NAMALWA (cell line): ENCODE measurements at places on chromosomes 5 and 9.

DNA sequence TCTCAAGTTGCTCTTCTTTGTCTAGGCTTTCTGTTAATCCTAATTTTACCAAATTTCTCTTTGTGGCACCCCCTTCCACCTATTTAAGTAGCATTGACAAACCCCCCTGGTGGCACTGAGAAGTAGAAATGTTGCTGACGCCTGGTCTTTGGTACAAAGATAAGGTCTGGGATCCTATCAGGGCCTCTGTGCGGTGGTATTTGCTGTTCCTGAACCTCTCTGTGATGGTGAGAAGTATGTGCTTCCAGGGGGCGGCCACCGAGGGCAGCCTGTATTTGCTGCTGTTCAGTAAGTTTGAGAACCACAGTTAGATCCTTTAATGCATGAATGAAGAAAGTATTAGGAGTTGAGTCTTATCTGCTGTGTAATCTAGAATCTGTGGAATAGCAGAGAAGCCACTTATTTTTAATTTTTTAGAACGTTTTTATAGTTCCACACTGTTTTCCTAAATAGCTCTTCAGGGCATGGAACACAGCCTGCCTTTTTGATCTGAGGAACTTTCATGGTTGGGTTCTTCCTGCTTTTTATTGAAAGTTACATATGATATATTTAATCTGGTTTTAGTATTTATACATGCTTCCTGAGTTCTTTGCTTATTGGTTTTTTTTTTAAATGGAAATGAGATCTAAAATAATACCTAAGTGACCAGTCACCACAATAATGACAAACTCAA is 124.2 kb downstream of the TRIO start:
- peak; percentile 45 for DNase-seq

DNA sequence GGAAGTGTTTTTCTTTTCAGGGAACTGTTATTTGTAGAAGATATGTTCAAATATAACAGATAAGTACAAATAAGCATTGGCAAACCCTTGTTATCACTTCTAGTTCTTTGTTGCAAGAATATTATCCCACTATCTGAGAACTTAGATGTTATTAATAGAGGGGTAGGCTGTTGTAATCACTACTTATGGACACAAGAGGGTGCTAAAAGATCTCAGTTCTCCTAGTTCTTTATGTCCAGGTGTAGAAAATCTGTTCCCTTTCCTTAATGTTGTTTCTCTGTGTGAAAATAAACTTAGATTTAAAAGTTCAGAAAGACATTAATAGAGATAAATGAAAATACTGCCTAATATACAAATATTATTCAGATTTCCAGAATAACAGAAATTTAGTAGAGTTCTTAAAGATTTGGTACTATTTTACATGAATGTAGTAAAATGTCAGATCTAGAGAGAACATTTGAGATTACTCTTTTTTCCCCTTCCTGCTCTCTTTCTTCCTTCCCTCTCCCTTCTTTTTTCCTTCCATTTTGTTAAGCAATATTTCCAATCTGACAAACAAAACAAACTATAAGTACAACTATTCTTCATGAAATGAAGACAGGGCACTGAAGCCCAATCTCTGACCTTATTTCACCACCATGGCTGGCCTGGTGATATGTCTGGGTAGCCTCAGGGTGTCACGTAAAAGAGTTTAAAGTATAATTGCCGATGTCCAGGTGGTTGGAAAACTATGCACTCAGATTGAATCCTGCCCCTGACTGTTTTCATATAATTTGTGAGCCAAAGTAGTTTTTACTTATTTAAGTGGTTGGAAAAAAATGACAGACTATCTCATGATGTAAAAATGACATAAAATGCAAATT is 43.6 kb upstream of the C5orf46 start:
- peak; percentile 60 for DNase-seq

GRCh38 chr5:172348084-172348483 is 64.5 kb upstream of the UBTD2 start:
- DNase-seq, result no peak

DNA sequence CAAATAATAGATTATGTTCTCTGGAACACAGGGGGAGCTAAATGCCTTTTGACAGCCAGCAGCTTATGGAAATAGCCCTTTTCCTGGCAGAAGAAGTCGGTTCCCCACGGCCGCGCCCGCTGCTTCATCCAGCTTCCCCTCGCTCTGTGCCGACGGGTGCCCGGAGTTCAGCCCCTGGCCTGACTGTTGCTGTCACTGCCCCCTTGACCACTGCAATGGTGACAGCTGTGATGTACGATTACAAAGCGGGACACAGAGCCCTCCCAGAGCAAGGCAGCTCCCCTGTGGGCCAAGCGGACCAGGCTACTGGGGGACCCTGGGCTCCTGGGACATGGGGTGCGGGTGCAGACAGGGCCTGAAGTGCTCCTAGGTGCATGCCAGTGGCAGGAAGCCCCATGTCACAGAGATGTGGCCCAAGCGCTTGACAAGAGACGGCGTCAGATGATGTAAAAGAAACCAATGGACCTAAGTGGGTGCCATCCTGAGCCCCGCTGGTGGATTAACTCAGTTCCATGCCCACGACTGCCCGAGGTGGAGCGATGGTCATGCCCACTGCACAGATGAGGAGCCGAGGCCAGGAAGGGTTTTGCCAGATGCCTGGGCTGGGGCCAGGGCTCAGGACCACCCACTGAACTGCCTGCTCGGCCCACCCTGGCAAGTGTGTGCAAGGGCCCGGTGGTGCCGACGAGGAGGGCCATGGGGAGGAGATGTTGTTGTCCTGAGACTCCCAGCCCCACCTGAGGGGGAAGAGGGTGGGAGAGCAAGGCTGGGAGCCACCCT is 13.2 kb upstream of the CLPTM1L start:
- no peak for DNase-seq

- DNase-seq, result no peak
Observed at GRCh38 chr5:96013254-96013653, 51.6 kb upstream of the ELL2 start.

DNA sequence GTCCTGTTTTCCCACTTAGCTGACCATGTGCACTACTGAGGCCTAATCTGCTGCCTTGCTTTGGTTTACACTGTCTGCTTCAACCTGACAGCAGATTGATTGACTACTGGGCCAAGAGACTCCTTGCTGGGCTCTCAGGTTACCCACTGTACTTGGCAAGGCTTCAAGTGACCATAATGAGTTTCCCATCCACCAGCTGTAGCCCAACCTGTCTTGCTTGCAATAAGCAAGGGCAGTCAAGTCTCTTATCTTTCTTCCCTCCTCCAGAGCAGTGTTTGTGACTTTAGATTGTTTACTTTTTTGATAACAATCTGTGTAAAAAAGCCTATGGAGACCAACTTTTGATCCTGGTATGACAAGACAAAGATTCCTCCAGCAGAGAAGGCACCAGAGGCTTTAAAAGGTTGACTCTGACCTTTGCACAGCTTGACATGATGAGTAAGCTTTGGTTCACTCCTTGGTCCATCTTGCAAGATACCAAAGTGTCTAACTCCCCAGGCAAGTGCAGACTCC is 912.3 kb upstream of the SEMA6A start:
- DNase-seq, result no peak

- peak; percentile 13 for DNase-seq
Observed at GRCh38 chr9:77981332-77981731, 50.3 kb downstream of the GNAQ start.

DNA sequence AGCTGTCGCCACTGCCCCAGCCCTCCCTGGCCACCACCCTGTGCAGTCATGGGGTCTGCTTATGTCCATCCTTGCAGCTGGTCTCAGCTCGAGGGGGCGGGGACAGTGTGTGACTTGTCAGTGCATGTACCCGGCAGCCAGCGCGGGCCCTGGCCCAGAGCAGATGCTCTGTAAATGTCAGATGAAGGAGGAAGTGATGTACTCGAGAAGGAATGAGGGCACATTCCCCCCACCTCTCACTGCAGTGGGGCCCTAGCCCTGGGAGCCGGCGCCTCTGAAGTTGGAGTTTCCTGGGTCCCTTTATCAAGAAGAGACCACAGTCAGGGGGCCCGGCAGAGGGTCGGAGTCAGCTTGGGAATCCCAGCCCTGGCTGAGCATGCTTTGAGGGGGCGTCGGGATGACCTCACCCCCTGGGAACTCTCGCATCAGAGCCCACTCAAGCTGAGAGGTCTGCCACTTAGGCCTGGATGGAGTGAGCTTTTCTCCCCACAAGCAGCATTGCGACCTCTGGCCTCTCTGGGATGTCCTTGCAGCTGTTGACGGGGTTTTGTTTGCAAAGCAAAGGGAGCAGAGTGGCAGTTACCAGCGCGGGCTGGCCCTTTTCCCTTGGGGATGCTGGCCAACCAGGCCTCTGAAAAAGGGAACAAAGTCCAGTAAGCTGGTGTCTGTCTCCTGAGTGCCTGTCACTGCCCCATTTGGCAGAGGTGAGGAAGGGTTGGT is 19.0 kb downstream of the NEURL1B start:
- no peak for DNase-seq

GRCh38 chr5:64794053-64794770 is 25.5 kb downstream of the CWC27 start:
- DNase-seq, result no peak

GRCh38 chr5:179697993-179698934 is 503 bp upstream of the CANX start:
- DNase-seq, result peak; percentile 99

GRCh38 chr9:4228606-4229005 is 71.3 kb downstream of the GLIS3 start:
- peak; percentile 51 for DNase-seq

DNA sequence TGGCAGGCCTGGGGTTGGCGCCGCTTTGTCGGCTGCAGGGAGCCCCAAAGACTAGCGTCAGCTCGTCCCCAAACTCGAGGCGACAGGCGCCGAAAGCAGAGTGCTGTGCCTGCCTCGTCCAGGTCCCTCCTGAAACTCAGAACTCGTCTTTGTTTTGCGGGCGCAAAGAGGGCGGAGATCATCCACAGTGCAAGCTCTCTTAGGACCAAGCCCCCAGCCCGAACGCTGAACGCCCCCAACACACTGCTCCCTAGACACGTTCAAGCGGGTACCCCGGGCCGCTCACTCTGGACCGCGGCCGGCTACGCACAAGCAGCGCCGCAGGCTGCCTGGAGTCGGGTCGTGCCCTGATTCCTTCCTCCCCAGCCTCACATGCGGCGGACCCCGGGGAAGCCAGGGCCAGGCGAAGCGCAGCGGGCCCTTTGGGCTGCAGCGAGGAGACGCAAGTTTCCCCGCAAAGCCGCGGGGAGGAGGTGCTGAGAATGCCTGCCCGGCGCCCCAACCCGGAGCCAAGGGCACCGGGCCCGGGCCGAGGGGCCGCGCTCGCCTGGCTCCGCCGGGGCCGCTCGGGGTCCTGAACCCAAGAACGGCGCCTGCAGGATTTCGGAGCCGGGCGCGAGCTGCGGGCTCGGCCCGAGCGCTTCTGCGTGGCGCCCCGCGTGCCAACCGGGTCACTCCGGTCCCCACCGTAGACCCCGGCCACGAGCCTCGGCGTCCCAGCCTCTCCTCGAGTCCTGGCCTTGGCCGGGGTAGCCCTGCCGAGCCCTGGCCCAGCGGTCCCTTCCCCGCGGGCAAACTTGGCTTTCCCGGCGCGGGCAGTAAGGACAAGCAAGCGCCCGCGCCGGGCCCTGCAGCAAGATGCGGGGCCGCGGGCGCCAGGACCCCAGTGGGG is 738 bp downstream of the FSTL4 start:
- no peak for DNase-seq

- DNase-seq, result no peak
Observed at GRCh38 chr5:53403291-53403690, 77.1 kb upstream of the FST start.
